ENCODE measurements at places on chromosomes 7 and 10.
A peak's percentile ranks its signal among the peaks of the same experiment; 100 is the strongest.

DNA sequence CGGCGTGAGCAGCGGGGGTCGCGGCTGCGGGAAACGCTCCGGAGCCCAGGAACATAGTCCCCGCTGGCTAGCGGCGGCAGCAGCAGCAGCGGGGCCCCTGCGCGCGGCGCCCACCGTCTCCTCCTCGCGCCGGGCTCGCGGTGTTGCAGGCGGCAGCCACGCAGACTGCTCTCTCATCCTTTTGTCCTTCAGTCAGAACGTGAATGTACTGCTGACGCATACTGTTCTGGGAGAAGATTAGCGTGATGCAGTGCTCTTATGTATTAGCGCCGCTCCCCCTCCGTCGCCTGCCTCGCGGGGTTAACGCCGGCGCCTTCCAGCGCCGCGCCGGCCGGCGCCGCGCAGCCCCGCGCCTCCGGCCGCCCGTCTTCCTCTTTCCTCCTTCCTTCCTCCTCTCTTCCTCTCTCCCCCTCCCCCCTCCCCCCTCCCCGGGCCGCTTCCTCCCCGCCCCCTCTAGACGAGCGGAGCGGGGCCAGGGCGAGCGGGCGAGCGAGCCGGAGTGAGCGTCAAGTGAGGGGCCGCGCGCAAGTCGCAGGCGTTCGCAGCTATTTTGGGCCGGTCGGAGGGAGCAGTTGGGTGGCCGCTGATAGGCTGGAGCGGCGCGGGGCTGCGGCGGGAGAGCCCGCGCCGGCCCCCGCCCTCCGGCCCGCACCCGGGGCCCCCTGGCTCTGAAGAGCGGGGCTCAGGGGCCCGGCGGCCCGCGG is 816 bp upstream of the LRRC4 start:
- DNase-seq, result peak; percentile 70

- DNase-seq, result no peak
These were observed 13.2 kb upstream of the FRMPD2 start for GRCh38 chr10:48287417-48288391.

- no peak for DNase-seq
These were observed 248.9 kb downstream of the EXOC4 start for GRCh38 chr7:133501771-133502170.

GRCh38 chr7:133921635-133922182 is 205.4 kb upstream of the LRGUK start:
- DNase-seq, result no peak

- no peak for DNase-seq
These were observed 89.8 kb upstream of the LRRC4 start for GRCh38 chr7:128120976-128121490.

DNA sequence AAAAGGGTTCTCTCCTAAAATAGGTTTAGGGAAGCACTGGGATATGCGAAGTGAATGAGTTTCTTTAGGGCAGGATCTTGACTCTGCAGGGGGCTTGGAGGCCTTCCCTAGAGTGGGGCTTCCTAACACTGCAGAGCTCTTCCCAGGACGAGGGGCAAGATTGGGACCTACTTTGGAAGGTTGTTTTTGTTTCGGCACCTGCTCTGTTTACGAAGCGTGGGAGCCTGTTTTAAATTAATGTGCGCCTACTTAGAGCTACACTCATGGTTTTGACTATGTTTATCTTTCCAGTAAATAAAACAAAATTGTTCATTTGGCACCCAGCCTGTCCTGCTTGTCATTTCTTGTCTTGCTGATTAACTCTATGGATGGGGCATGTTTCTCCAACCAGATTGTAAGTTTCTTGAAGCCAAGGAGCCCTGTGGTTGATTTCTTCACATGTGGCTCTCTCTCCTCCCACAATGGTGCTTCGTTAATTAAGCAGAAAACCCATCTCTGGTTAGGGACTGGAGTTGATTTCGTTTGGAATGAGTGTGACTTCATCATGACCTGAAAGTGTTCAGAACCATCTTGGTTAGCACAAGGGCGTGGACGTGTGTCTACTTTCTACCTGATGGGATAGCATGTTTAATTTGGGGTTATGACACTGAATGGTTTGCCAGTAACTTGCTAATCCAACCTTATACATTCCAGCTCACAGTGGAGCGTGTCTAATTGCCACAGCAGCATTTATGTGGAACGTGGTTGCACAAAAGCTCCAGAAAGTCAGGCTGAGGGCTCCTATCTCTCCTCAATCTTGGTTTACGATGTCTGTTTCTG is 98.1 kb downstream of the TCF7L2 start:
- DNase-seq, result peak; percentile 44

DNA sequence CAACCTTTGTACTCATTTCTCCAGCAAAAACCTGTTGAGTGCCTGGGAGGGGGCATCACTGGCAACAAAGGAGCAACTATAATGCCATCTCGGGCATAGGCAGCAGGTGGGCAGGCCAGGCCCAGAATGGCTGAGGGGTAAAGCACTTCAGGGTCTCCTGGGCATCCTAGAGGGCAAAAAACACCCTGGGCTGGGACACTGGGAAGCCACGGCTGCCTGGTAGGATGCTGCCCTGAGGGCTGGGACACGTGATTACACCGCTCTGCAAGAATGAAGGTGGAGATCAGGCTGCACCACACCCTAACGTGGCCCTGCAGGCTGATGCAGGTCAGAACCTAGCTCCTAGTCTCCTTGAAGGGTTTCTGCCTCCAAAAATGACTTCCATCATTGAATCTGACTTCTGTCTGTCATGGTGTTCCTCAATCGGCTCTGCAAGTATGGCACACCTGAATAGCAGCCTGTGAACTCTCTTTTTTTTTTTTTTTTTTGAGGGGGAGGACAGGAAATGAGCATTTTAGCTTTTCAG is 4.5 kb upstream of the TRAPPC14 start:
- DNase-seq, result peak; percentile 77

- DNase-seq, result peak; percentile 56
These were observed 30.1 kb upstream of the CDHR3 start for GRCh38 chr7:105932835-105933477.

- no peak for DNase-seq
These were observed 739 bp downstream of the MPP7 start for GRCh38 chr10:28302012-28302637.

DNA sequence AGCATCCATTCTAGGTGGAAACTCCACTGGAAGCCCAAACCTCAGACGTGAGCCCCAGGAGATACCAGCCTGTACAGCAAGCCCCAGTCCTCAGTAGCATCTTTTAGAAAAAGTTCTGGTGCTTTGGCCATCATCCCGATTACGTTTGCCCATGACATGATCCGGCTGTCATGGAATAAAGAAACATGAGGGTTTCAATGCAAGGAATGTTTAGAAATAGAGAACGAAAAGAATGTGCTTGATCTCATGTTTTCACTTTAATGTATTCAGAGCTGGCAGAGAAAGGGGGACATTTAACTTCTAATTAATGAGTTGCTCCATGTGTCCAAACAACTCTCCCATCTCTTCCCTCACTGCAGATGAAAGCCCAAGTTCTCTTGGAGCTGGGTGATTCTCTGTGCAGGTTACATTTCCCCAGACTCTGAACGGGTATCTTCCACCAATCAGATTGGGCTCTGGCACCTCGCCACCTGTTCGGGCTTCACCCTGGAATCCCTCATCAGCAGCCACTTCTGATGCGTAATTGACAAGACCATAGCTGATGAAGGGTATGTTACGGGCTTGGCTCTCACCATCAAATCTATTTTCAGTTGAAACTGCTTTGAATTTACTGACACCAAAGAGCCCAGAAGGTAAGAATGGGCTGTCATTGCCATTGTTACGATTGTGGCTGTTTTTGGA is 165.3 kb downstream of the PLXNA4 start:
- DNase-seq, result no peak

- DNase-seq, result no peak
These were observed 754.7 kb downstream of the GRID1 start for GRCh38 chr10:85611746-85612377.

- no peak for DNase-seq
These were observed 11.4 kb upstream of the ZKSCAN1 start for GRCh38 chr7:100003711-100004661.

- no peak for DNase-seq
These were observed 381.1 kb upstream of the SEMA3D start for GRCh38 chr7:85567983-85568382.

GRCh38 chr10:24894309-24894708 is 58.1 kb downstream of the PRTFDC1 start:
- peak; percentile 15 for DNase-seq

GRCh38 chr10:13654118-13654830 is 67.5 kb downstream of the PRPF18 start:
- DNase-seq, result no peak

DNA sequence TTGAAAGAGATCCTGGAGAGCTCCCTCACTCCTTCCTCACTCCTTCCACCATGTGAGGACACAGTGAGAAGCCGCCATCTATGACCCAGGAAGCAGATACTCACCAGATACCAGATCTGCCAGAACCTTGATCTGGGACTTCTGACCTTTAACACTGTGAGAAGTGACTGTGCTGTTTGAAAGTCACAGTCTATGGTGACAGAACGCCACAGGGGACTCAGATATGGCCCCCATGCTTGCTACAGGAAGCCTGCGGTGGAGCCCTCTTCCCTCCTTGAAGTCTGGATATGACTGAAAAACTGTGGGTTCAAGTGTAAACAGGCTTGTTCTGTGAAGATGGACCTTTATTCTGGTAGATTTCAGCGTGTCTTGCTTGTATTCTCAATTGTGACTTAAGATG is 297.8 kb downstream of the KLF6 start:
- no peak for DNase-seq

DNA sequence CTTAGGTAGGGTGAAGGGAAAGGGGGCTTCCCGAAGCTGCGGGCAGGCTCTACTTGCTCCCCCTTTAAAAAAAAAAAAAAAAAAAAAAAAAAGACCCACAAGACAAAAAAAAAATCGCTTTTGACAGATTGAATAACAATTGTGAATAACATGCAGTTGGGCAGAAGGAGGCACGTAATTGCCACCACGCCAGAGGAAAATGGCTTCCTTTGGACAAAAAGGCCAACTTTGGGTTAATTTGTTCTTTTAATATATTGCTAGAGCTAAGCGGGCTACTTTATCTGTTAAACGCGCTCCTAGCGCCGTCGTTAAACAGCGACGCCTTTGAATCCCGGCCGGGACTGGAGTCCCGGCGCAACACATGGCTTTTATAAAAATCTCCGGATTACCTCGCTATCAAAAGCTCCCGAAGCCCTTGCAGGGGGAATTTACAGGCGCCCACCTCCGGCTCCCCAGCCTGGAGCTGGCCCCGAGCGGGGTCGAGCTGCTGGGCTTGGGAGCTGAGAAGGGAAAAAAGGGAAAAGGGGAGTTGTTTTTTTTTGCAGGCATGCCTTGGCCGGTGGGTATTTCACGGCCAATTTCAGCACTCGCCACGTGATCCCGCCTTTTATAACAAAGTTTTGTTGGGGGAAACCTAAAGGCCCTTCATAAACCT is 1.2 kb downstream of the HOXA11 start:
- DNase-seq, result no peak

DNA sequence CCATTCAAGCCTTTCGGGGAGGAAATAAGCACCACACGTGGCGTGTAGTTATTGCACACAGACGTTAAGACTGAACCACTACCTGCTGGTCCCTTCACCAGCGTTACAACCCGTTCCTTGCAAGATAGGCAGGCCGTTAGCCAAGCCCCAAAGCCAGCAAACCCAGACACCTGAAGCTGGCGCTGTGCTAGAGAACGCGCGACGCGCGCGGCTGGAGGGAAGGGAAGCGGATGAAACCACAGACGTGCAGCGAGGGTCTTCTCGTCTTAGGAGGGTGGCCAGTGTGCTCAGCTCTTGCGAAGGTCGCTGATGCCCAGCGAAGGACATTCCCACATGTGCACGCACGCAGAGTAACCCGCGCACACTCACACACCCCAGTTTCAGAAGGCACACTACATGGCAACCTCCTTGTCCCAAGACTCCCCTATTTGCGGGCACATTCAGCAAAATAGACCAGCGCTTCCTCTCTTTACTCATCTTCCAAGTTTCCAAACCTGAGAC is 980 bp downstream of the TMEM26 start:
- DNase-seq, result peak; percentile 3

DNA sequence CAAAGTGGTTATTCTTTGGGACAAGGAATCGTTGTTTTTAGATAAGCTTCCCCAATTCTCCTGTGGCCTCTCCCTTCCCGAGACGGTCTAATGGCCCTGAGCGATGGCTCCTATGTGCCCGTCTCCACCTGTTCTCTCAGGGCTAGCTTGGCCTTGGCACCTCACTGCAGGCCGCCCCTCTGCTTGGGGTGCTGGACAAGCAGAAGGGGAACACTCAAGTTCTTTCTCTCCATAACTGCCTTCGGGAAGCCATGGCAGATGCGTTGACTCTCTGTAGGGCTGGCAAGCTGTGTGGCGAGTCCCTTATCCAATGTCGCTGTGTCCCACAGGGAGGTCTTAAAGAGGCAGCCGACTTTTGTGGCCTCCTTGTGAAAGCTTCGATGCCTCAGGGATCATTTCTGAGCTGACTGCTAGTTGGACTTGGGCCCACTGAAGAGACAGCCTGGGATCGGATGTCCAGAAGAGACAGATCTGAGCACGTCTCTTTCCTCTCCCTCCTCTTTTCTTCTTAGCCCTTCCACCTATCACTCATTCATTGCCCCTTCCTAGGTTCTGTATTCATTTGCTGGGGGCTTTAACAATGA is 70.8 kb downstream of the GRK5 start:
- DNase-seq, result no peak

GRCh38 chr10:78053211-78053868 is 19.7 kb downstream of the RPS24 start:
- DNase-seq, result no peak

- no peak for DNase-seq
These were observed 160.1 kb downstream of the SORCS1 start for GRCh38 chr10:107004362-107004761.

DNA sequence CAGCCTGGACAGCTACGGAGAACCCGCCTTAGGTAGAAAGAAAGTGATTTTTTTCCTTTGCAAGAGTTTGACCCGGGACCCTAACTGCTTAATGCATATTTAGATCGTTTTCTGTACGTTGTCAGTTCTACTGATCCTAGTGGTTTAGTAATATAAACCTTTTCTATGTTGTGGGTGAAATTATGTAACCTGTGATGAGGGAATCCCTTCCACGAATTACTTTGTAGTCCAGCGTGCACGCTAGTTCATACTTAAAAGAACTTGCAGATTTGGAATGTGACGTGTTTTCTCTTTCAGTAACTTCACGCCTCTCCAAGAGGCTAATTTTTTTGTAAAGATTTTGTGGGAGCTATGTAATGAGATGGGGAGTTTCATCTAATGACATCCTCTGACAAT is 705 bp downstream of the SLF2 start:
- no peak for DNase-seq

DNA sequence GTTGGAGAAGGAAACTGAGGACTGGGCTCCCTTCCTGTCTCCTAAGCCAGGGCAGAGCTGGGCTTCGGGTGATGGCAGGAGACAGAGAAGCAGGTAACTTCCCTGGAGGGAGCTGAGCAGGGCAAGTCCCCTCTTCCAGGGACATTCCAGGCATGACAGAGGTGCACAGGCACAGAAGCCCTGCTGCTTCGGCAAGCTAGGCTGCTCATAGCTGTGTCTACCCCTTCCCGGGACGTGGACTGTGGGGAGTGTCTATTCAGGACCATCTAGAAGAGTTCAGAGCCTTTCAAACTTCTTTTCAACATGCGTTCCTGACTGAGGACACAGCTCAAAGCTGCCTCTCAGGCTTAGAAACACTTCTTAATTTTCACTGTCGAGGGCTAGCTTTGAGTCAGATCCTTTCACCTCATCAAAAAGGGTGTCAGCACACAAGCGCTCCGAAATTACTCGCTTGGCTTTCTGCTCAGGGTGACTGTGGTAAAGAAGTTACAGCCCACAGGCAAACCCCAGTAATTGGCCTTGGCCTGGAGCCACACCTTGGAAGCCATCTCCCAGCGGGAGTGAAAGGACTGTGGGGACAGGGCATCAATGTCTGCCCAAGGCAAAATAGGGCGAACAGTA is 63.7 kb upstream of the STEAP1B start:
- DNase-seq, result peak; percentile 64

GRCh38 chr7:18866359-18867036 is 250.9 kb downstream of the TWIST1 start:
- DNase-seq, result no peak
